ENCODE measurements at places on chromosomes 12 and 14.

DNA sequence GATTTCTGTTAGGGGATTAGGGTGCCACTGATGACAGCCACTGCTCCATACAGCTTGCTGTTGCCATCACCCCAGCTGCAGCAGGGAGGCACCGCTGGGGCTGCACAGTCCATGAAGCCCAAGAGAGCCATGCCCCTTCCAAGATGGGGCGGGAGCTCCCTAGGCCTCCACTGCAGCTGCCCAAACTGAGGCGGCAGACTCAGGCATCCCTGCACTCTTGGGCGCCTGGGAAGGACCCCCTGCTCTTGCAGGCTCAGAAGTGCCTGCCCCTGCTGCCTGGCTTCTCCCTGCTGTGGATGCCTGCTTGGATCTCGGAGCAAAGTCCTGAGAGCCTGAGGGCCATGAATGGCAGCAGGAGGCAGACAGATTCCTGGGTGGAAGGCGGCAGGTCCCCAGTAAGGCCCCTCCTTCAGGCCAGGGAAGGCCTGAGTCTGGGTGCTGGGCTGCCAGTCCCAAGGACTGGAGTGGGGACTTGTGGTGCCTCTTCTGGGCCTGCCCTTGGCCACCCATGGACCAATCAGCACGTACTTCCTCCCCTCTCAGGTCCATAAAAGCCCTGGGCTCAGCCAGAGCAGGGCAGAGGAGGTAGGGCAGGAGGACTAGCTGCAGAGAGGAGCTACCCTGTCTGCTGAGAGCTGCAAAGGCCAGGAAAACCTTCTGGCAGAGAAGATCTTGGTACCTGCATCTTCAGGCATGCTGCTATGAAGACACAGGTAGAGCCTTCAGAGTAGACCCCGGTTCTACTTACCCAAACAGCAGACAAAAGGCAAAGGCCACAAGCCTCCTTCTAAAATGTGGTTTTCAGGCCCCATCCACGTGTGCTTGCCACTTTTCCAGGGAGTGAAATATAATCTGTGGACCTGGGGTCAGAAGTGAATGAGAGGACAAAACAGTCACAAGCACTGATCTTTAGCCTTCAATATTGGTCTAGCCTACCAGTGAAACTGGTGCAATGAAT is 30.0 kb upstream of the STK38L start:
- no peak for DNase-seq

DNA sequence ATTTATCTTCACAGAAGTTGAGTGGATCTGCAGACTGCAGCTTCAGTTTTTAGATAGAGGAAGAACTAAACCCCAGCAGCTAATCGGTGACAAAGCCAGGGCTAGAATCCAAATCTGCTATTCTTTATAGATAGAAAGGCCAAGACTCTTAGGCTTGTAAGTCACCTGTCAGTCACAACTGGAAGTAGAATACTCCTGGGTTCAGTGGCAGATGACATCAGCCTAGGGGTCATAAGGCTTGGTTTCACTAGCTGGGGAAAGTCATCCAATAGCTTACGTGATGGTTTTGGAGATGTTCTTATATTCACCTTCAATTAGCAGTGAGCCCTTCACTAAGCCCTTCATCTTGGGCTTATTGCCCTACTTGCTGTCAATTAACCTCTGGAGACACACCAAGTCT is 93.4 kb downstream of the APAF1 start:
- DNase-seq = no peak

GRCh38 chr12:3661028-3661427 is 91.9 kb downstream of the CRACR2A start:
- DNase-seq = no peak

DNA sequence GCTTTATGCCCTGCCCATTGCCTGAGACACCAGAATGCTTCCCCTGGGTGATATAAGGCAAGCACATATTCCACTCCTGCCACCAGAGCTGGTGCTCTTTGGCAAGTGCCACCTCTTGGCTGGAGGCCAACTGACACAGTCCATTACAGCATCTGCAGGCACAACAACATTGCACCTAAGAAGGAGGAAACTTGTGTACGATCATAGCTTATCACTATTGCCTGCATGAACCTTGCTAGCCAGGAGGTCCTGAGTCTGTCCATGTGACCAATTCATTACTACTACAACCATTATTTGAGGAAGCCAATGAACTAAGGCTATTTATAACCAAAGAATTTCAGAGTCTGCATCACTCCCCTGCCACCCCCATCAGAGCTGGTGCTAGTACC is 119.8 kb upstream of the SCAF11 start:
- no peak for DNase-seq

GRCh38 chr14:90103808-90104207 is 42.0 kb downstream of the KCNK13 start:
- no peak for DNase-seq

DNA sequence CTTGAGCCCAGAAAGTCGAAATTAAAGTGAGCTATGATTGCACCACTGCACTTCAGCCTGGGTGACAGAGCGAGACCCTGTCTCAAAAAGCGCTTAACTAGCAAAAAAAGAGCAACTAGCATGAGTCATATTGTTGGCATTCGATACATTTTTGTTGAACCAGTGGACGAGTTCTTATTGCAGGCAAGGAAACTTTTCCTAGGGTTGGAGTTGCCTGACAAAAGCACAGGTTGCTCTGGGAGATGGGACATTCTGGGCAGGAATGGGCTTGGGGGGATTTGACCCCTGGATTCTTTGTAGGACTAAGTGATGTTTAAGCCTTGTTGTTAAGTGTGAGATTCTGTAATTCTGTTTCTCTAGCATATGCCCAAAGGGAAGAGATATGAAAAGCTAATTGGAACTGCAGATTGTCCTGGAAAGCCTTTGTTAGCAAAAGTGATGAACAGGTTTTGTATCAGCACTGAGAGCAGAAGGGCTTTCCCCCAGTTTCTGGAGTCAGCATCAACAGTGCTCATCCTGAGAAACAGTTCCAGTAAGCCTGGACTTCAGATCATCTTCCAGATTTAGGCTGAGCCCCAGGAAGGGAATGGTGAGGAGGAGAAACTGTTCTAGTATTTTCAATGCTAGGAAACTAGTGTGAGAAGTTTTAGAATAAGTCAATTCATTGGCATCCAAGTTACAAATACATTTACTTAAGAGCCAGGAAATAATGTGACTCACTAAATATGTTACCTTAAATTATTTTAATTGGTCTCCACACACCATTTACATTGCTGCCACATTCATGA is 123.1 kb downstream of the SRGAP1 start:
- DNase-seq = no peak

DNA sequence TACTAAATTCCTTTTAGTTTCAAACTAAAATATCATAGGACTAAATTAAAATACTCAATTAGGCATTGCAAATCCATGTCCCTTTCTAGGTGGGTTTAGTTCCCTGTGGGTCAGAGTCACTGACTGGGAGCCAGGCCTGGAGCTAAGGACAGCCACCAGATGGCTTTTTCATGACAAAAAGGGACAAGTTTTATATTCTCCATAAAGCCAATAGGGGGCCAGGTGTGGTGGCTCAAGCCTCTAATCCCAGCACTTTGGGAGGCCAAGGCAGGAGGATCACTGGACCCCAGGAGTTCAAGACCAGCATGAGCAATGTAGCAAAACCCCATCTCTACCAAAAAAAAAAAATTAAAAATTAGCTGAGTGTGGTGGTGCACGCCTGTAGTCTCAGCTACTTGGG is 35.4 kb upstream of the EIF5 start:
- DNase-seq = no peak

- no peak for DNase-seq
These were observed 48.2 kb upstream of the MAP3K9 start for GRCh38 chr14:70857496-70857890.

DNA sequence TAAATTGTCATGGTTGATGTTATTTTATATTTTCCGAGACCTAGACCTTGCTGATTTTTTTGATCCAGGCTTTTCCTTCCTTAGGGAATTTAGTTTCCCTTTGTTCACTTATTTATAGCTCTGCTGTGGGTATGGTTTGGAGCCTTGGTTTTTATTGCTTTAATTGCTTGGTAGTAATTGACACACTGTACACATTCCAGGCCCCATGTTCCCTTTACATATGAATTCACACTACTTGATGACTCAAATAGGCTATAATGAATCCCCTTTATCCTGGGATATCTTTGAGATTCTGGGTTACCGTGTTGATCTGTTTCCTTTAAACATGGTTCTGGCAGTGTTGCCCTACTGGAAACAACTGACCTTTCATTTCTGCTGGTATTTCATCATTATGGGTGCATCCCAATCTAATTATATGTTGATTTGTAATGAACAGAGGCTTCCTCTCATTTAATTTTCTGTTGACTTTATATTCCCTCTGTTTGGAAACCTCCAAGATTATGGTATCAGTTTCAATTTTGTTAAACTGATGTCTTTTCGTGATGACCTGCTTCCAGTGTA is 424.0 kb downstream of the RAD51B start:
- DNase-seq = no peak

DNA sequence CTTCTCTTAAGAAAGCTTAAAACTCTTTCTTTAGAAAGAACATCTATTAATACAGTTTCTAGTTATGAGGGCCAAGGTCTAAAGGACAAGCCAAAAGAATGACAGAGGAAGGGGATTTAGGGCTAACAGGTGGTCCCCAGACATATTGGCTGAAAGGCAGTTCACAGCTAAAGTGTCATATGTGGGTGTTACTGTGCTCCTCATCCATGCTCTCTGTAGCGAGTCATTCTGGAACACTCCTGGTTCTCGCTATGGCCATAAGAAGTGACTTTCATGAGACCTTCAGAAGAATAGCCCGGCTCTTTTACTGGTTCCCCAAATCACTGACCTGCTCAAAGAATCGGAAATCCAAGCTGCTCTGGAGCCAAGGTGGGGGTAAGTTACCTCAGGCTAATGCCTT is 55.0 kb downstream of the TBK1 start:
- no peak for DNase-seq

DNA sequence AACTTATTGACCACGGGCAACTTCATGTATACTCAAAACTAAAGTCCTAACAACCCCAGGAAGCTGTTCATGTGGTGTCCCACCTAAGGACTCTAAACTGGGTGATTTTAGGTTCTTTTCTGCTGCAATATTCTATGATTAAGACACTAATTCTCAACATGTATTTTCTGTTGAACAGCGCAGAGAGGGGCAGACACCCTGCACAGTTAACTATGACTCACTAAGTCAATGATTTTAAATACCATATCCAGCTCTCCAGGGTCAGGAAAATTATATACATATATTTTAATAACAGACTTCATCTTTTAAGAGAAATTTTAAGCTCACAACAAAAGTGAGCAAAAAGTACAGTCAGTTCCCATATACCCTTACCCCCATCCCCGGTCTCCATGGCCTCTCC is 85.0 kb downstream of the FOXN3 start:
- no peak for DNase-seq

DNA sequence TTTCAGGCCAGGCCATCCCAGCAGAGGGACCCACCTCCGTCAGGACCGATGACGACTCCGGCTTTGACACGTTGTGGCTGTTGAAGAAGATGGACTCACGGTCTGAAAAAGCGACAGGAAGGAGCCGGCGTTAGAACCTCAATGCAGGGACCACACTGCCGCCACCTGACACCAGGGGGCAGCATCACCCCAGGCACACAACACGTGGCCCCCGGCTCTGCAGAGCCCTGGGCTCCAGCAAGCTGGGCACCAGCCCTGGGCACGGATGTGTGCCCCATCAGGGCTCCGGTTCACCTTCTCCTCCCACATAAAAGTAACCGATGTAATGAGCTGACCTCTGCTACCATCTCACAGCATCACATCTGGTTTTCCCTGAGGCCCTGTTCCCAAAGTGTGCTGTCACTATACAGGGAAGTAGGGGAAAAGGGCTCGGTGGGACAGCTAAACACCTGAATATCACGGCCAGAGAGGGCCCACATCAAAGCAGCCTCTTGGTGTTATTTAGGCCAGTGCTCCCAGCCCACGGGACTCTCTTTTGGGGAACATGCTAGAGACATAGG is 29.0 kb downstream of the CHGA start:
- DNase-seq = peak; percentile 47

- DNase-seq = no peak
These were observed 272.8 kb upstream of the DAAM1 start for GRCh38 chr14:58915646-58916045.

- no peak for DNase-seq
These were observed 27.9 kb downstream of the RHOF start for GRCh38 chr12:121765573-121765972.
